ENCODE measurements at places on chromosomes 1 and 21.

GRCh38 chr1:205518661-205519540 is 14.4 kb downstream of the CDK18 start:
- DNase-seq: no peak

GRCh38 chr1:229028987-229029878 is 241.7 kb upstream of the RAB4A start:
- no peak for DNase-seq

- DNase-seq: peak; percentile 83
These were observed at the start of gene COL9A2 for GRCh38 chr1:40316595-40317393. COL9A2 (minus strand) TSS chr1:40317286; CDS start chr1:40317197, 89 bp downstream.

GRCh38 chr1:33133478-33134105 is 48.3 kb downstream of the TRIM62 start:
- no peak for DNase-seq

DNA sequence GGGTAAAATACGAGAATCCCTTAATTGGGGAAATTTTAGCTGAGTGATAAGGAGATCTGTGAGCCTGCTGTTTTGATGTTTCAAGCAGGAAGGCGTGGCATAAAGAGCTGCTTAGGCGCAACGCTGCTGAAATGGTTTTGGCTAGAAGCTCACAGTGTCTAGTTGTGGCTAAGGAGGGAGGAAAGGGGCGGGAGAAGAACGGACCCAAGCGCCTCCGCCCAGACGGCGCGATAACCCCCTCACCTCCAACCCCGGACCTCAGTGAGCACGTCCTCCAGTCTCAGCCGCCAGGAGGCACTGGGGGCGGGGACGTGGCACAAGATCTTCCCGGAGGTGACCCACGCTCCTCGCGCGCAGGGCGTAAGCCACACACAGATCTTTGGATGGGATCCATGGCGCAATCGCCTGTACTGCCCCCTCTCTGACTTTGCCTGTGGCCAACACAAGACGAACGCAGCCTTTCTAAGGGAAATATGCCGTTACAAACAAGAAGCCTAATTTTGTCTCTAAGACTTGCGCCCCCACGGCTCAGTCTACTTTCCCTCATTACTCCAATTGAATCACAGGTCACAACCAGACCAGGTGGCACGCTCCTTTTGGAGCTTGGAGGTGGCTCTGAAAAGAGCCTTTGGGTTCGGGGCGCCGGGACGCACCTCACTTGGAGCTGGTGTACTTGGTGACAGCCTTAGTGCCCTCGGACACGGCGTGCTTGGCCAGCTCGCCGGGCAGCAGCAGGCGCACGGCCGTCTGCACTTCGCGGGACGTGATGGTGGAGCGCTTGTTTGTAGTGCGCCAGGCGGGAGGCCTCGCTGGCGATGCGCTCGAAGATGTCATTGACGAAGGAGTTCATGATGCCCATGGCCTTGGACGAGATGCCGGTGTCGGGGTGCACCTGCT is 23.4 kb upstream of the RNF187 start:
- DNase-seq: no peak

DNA sequence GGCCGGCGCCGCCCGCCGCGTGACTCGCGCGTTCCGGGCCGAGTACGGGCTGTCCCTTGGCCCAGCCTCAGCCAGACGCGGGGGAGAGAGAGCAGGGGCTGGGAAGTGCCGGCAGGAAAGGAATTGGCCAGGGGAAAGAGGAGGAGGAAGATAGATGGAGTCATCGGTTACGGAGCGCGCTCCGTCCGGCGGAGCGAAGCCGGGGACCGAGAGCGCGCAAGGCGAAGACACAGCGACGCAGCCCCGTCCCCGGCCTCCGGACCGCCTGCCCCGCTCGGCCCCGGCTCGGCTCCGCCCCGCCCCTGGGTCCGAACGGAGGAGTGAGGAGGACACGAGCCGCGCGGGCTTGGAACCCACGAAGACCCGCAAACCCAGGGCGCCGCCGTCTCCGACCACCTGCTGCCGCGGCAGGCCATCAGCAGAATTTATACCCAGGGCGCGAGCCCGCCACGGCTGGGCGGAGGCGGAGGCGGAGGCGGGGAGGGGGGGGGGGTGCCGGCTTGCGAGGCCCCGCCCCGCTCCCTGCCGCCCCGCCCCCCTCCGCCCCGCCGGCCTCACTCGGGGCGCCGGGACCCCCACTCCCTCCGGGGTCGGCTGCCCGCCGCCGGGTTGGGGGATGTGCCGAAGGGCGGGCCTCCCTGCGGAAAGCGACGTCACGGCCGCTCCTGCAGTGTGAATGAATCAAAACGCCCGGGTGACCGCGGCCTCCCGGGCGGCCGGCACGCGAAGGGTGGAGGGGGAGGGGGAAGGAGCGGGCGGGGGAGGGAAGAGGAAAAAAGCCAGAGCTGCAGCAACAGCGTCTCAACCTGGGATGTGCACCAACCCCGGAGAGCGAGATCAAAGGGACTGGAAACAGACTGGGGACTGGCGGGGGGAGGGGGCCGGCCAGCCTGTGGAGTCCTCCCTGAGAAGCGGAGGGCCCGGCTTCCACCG is at the start of gene LHX4:
Gene LHX4 (plus strand): TSS at position 782 of the 933 bp plus-strand sequence. CDS start 266 bp downstream, outside the sequence.
- DNase-seq: peak; percentile 88

DNA sequence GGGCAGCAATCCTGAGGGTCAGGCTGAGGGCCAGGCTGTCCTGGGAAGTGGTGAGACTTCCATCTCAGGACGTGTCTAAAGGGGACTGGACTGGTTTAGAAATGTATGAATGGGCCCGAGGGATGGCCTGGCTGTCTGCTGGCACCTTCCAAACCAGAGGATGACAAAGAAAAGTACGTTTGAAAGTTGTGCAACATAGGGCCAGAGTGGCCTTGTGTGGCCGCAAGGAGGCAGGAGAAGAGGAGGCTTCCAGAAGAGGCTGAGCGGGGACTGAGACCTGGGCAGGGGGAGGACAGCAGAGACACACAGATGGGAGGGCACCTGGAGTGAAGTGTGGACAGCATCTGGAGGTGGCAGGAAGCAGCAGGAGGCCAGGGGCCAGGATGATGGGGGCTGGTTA is 2.6 kb upstream of the SYTL1 start:
- DNase-seq: no peak

GRCh38 chr1:77282866-77283539 is 1.2 kb downstream of the AK5 start:
- no peak for DNase-seq

DNA sequence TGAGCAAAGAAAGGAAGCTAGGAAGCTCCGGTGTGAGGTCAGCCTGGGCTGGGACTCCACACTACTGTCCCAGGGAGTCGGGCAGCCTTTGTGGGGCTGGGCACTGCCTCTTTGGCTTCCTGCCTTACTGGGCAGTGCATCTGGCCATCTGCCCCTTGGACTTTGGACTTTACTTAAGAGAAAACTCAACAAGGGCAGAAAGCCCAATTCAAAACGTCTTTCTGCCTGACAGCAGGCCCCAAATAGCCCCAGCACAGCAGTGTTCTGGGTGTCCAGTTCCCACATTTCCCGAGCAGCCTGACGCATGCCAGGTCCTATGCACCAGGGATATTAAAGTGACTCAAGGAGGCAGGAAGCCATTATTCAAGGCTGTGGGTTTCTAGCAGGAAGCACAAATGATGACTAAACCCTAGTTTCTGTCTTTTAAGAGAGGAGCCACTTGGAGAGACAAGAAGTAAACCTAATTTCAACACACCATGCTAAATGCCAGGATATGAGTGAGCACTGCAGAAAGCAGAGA is 37.9 kb upstream of the EDEM3 start:
- DNase-seq: peak; percentile 24

DNA sequence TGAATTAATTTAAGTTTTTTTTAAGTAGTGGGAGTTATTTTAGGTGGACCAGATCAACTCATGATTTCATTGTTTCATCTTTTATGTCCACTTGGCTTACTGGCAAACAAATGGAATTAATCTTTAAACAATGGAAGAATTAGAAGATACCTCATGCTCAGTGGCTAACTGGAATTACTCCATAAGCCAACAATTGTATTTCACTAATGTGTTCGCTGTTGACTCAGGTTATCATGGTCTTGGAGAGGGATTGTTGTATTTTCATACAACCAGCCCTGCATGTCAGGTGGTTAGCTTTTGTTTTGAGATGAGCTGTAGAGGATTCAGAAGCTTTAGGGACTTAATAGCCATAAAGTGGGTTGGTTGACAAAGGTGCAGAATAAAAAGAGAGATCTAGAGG is 57.2 kb upstream of the HMCN1 start:
- no peak for DNase-seq

DNA sequence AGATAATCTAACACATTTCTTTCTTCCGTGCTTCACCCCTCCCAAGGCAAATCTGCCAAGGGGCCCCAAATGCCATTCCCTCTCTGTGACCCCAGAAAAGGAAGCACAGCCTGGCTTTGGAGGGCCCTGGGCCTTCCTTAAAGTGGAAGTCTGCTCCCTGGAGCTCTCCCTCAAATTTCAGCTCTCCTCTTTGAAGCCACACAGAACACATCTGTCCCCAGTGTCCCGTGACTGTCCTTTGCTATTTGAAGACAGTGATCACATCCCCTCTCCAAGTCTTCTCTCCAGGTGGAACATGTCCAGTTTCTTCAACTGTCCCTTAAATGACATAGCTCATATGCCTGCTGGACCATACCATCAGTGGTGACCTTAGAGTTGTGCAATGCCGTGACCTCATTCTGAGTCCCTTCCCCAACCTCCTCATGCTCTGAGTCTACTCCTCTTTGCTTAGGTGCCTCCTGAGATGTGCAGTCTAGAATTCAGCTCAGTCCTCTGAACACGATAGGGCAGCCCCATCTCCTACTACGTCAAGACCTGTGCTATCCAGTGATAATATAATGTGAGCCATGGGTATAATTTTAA is 18.4 kb upstream of the FOXO6 start:
- DNase-seq: no peak

- no peak for DNase-seq
These were observed 71.6 kb upstream of the CSF3R start for GRCh38 chr1:36554323-36554628.

All from HuH-7 (cell line).